Astrocyte (in vitro differentiated cells and primary cell): ENCODE measurements at places on chromosomes 6 and 20.
A peak's percentile ranks its signal among the peaks of the same experiment; 100 is the strongest.

- peak; percentile 50 for DNase-seq
These were observed 125.0 kb upstream of the MLIP start for GRCh38 chr6:53986165-53986720.

GRCh38 chr6:10276106-10276505 lies 138.8 kb downstream of the TFAP2A start:
- DNase-seq: peak; percentile 73

GRCh38 chr20:60986506-60987156 lies 265.4 kb upstream of the CDH4 start:
- DNase-seq: no peak

GRCh38 chr20:13034115-13034514 lies 25.3 kb downstream of the SPTLC3 start:
- no peak for DNase-seq

- DNase-seq: no peak
These were observed at the start of gene COL11A2 for GRCh38 chr6:33192105-33192646. COL11A2 (minus strand) TSS chr6:33192467; CDS start chr6:33192240, 227 bp downstream.

- no peak for DNase-seq
These were observed 38.7 kb downstream of the ACSS2 start for GRCh38 chr20:34915131-34915530.

GRCh38 chr20:60142587-60142986 lies 184.4 kb downstream of the CDH26 start:
- DNase-seq: no peak

DNA sequence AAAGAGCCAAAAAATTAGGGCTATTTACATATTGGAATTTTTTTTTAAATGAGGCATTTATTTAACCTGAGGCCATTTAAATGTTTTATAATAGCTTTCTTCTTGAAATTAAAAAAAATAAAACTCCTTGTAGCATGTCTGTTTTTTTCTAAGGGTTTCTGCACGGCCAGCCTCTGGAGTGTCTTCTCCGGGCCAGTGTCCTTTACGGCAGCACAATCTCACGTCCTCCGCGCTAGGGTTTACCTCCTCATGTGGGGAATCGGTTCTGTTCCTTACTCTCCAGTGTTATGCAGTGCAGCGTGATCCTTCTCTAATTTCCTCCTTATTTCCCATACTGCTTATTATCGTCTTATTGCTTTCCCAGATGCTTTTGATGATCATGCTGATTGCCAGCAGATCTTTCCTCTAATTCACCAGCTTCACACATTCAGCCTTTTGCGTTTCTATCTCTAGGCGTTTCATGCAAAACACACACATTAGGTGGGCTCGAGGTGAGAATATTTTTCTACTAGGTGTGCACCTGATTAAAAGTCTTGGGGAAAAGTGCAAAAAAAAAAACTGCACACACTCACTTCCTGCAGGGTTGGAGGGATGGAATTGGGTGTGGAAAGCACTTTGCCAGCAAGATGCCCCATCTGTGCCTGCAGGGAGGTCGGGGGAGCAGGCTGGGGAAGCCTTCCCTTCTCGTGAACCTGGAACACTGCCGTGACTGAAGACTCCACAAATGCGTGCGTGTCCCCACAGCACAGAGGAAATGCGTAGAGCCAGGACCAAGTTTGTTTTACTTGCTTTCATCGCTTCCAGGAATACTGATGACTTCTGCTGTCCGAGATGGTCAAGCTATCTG lies 56.1 kb downstream of the PSMG4 start:
- no peak for DNase-seq

GRCh38 chr6:17032590-17032987 lies 69.3 kb upstream of the STMND1 start:
- DNase-seq: peak; percentile 81

GRCh38 chr6:157428427-157429202 lies 47.6 kb downstream of the ZDHHC14 start:
- DNase-seq: no peak

- DNase-seq: peak; percentile 43
These were observed at the start of gene MICAL1 for GRCh38 chr6:109455437-109456110. MICAL1 (minus strand) TSS chr6:109455772; CDS start chr6:109454196, 1,576 bp downstream.

DNA sequence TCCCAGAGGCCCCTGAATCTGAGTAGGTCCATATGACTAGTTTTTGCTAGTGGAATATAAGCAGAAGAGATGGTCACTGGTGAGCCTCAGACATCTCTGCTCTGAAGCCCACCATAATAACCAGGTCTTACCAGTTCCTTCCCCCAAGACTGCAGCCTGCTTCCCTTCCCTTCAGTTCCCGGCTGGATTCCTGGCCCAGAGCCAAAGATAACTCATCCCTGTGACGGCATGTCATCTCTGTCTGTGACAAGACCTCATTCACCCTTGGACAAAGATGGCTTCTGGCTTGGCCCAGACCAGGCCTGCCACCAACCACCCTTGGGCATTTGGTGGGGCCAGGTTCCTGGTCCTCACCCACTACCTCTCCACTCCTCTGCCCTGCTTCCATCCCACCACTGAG lies 145.5 kb upstream of the TOP1 start:
- no peak for DNase-seq

DNA sequence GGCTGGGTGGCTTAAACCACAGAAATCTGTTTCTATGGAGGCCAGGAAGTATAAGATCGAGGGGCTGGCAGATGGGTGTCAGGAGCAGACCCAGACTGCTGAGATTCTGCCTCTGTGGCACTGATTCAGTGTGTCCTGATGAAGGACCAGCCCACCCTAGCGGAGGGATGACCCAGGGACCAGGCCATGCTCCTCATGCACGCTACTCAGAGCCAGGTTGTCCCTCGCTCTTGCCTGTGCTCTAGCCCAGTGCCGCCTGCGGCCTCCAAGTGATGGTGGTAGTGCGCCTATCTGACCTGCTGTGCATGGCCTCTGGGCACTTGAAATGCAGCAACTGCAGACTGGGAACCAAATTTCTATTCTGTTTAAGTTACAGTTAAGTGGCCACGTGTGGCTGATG lies 13.1 kb upstream of the APMAP start:
- no peak for DNase-seq

- DNase-seq: no peak
These were observed 39.6 kb upstream of the OGFRL1 start for GRCh38 chr6:71248878-71249544.

GRCh38 chr6:170100046-170100445 lies 190.8 kb downstream of the DLL1 start:
- no peak for DNase-seq

DNA sequence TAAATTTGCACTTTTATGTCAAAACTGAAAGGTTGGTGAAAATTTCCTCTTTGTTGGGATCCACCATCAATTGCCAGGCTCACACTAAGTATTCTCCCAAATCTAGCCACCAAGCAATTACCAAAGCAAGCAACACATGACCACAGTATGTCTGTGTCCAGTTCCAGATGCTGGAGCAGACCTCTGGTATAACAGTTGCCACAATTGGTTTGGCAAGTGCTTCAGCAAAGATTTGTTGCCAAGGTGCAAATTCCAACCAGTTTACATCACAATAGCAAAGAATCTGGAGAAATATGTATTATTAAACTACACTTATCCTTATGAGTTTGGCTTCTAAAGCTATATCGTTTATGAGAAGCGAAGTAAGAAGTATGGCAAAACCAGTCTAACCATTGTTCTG lies 6.4 kb downstream of the GTF2H5 start:
- peak; percentile 96 for DNase-seq

- no peak for DNase-seq
These were observed 44.1 kb downstream of the PTK7 start for GRCh38 chr6:43120101-43120763.

DNA sequence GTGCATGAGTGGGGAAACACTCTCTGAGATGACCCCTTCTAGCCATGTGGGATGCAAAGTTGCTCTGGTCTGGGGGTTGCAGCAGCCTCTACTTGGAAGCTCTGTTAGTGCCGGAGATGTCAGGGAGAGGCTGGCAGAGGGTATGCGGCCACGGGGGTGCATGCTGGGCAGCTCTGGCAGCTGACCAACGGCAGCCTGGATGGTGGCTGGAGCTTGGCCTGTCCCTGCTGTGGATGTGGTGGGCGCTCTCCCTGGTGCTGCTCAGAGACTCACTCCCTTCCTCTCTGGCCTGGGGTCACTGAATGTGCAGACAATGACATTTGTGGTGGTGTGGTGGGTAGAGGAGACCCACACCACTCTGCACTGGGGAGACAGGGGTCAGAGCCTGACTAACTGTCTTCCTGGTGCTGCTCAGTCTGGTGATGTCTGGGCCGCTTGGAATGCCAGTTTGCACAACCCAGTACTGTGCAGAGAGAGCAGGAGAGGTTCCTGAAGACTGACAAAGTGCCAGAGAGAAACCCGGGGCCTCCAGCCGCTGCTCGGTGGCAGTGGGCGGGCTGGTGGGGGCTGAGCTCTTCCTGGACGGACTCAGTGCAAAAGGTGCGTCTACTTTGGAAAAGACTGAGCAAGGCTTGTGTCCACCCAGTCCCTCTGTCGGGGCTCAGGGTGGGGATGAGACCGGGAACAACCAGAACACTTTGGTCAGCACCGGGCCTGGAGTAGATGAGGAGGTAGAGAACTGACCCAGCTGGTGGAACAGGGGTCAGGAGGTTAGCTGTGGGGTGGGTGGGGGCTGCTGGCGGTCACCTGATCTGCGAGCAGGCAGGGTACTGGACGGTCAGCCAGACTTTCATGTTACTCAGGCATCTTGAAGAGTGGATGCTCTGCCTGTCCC lies 2.7 kb downstream of the MYT1 start:
- DNase-seq: no peak

DNA sequence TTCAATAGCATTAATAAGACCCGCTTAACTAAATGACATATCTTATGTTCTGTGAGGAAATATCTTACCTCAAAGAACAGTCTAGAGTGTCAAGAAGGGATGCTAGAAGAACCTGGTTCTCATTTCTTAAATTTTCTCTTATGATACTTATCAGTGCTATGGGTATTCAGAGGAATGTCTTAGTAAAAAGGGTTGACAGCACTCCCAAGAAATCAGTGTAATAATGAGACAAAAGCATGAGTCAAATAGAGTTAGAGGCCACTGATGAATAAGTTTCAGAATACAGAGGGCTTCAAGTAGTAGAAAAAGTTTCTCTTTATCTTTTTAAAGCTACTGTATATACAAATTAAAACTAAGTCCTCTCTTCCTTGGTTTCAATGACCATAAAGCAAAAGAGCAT lies 242.8 kb downstream of the GJA1 start:
- DNase-seq: no peak

DNA sequence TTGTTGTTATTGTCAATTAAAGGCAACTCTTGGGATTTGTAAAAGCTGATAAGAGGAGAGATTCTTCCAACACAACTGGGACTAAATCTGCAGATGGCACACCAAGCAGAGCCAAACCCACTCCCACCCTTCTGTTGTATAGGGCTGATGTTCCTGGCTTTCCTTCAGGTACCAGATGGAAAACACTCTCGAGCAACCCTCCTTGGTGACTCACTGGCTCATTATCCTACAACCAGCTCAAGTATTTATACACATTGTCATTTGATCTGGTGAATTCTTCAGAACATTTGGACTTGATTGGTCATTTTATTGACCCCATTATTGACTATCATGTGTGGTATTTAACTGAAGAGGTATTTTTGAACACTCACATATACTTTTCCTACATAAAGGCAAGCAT lies 190.3 kb upstream of the PCSK2 start:
- DNase-seq: peak; percentile 38

DNA sequence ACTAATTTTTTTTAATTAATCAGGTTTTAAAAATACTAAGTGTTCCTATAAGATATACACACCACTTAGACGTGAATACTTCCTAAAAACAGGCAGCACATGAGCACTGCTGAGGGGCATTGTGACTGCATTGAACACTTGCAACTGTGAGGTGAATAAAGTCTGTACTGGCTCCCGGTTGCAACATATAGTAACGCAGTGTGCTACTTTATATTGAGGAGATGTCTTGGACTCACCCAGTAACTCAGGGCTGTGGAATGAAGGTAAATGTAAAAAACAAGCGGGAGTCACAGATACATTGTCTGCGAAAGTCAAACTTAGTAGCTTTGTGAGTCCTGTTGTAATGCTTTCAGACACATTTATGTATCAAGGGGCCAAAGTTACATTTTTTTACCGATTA lies 17.0 kb upstream of the HLA-A start:
- DNase-seq: no peak

- DNase-seq: no peak
These were observed 227.4 kb downstream of the LRFN2 start for GRCh38 chr6:40359808-40360207.

DNA sequence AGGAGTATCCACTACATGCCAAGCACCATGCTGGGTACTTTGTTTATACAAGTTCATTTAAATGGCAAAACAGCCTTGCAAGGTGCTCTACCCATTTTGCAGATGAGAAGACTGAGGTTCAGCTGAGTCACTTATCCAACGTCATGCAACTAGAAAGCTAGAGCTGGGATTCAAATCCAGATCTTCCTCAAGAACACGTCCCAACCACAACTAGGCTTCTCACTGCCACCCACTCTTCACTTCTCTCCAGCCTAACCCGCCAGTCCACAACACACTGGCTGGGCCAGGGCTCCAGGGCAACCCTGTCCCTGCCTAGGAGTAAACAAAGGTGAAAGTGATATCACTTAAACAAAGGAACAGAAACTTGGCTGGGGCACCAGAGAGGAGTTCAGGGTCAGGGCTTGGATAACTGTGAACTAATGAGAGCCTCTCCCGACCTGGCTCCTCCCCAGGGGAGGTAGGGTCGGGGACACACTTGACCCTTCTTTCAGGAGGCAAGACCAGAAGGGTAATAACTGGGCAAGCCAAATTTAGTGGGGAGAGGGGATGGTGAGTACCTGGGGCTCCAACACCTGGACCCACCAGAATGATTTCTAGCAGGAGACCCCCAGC lies 7.9 kb downstream of the SDC4 start:
- no peak for DNase-seq
